ENCODE measurements at places on chromosomes 12 and 14. TPM values are rescaled to one million over a fixed set of nuclear protein-coding genes. Genes with fewer than 3 reads are reported as not detected.

DNA sequence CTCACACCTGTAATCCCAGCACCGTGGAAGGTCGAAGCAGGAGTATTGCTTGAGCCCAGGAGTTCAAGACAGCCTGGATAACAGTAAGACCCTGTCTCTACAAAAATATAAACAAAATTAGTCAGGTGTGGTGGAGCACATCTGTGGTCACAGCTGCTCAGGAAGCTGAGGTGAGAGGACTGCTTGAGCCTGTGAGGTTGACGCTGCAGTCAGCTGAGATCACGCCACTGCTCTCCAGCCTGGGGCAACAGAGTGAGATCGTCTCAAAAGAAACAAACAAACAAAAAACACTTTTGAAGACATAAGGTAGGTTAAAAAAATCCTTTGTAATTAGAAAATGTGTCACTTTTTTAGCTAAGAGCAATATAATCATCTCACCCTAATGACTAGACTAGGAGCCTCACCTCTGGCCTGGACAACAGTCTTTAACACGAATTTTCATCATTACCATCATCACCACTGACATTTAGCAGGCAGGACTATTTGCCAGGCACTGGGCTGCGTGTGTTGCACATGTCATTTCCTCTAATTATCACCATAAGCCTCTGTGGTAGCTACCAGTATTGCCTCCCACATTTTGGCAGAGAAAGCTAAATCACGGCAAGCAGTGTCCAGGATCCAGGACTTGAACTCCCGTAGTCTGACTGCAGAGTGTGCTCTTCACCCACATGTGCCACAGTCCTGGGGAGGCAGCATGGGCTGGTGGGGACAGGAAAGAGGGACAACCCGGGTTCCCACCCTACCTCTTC lies 4.6 kb upstream of the SYCP3 start:
- DNase-seq: no peak
- H3K4me3 ChIP-seq: no peak overlapping the region
- H3K4me1 ChIP-seq: peaks cover 6% of the 10 kb centered on the region
- peaks cover 82% of the 10 kb centered on the region for H3K36me3 ChIP-seq

- H3K27ac ChIP-seq: no peak overlapping the region
- no peak overlapping the region for H3K4me3 ChIP-seq
- DNase-seq: no peak
Measured at GRCh38 chr12:120762086-120762485, 36.5 kb downstream of the ACADS start.

DNA sequence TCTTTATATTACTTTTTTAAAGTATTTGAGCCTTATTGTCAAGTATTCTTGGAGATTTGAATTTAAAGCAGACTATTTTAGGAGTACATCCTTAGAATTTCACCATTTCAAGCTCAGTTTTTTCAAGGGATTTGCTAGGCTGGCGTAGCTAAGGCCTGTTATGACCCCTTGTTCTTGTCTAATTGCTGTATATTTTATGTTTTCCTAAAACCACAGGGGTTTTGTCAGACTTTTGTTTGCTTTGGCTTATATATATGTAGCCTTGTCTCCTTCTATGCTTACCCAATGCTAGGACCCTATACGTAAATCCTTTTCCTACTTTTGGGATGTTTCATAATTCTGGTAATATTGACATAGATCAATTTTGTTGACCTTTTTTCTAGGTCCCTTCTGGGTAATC lies 147.0 kb upstream of the SYT10 start:
- H3K36me3 ChIP-seq: peaks cover 3% of the 10 kb centered on the region
- peaks cover 7% of the 10 kb centered on the region for H3K4me1 ChIP-seq
- no peak for DNase-seq

Gene POLE2
- total RNA-seq: 34.6 TPM

Gene TXNRD1
- 152 TPM for total RNA-seq
